ENCODE measurements at places on chromosomes 6 and 20.

DNA sequence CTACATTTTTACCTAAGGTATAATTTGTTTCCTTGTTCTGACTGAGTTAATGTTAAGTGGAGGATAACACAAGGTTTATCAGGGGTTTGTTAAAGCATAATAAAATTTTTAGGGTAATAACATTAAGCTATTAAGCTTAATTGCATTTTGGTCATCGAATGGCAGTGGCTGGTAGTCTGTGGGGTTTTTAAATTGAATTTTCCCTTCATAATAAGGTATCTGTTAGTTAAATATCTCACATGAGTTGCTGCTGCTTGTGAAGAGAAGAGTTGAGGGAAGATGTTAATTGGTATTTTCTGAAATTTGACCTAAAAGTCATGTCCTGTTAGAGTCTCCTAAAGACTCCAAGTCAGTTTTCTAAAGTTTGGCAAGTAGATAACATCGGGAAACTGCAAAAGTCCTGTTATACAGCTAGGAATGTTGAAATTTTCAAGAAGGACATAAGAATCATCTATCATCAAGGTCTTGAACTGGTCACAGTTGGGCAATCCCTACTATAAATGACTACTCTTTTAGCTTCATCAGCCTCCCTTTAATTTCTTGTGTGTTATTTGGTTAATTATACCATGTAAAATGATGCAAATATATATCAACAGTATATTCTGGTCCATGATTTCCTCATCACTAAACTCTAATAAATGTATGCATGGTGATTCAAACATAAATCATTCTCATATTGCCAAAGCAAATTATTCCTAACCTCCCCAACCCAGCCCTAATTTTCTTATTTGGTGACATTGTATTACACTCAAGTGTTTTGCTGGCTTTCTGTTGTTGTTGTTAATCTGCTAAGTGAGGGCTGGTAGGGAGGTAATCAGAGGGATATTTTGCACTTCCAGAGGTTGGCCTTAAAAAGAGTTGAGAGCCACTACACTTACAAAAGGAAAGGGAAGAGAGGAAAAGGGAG, 64.0 kb downstream of the MAP3K5 start:
- no peak for DNase-seq

DNA sequence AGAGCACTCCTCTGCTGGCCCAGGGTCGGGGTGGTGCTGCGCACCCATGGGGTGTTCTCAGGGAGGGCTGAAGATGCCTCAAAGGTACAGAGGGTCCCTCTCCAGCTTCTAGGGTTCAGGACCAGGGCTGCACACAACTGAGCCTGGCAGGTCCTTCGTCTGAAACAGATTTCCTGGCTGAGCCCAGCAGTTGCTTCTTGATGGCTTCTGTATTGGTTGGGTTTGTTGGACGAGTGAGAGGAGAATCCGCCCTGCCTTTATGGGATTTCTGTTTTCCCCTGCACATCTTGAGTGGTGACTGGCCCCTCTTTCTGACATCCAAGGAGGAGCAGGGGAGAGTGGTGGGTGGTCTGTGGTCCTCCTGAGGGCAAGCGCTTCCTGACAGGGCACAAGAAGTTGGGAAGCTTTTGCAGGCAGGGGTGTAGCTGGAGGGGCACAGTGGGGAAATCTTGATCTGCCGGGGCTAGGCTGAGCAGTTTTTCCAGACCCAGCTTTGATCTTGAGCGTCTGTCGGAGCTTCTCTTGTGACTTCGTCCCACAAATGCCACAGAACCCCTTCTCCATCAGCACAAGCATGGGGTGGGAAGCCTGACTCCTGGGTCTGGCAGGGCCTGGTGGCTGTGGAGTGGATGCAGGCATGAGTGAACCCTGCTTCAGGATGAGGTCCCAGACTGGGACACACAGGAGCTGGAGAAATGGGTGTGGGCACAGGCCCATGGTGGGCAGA, 116.5 kb downstream of the SYNDIG1 start:
- no peak for DNase-seq

GRCh38 chr20:25230166-25230831, 17.6 kb upstream of the PYGB start:
- no peak for DNase-seq

DNA sequence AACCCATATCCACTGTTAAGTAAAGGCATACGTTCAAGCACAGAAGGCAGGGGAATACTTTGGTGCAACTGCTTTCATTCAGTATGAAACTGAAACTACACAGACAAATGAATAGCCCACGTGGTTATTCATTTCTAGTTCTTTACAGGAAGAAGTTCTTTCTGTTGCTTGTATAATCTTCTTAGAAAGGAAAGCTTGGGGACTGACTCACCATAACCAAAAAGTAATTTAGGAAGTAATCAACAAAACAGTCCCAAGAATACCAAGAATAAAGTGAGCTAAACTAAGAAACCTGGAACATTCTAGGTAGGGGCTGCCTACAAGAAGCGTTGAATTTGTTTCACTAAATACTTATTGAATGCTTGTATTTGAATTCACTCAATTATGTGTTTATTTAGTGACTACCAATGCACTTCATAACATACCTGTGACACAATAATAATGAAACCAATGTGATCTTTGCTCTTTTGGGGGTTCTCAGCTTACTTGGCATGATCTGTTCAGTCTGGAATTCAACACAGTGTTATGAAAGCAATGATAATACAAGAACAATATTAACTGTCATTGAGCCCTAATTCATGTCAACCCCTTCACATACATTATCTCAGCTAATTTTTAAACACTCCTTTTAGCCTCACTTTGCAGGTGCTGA, 25.1 kb upstream of the KIAA0408 start:
- no peak for DNase-seq

DNA sequence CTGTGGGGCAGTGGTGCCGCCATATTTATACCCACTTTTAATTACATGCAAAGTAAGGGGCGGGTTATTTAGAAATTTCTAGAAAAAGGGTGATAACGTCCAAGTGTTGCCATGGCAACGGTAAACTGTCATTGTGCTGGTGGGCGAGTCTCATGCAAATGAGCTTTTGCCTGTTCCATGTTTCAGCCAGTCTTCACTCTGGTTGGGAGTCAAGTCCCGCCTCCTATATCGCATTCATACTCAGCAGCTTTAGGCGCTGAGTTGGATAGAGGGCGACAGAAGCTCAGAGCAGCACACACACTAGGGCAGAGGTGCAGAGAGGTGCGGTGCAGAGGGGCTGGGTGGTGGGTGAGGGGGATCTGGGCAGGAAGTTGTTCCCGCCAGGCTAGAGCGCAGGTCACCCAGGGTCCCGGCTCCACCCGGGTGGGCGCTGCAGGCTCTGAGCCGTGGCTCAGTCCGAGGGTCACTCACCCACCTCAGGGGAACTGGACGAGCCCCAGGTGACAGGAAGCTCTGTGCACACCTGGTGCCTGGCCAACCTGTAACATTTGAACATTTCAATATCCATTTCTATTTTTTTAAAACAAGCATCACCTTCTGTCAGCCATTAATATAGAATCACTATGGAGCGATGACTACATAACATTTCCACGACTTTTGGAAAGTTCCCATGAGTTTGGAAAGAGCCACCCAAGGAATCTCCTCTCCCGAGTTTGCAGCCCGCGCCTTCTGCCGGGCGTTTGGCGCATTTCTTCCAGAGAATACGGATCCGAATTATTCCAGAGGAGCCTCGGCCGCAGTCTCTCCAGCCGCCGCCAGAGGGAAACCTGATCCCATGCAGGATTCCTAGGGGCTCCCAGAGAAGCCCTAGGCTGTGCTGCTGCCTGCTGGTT, 89.1 kb upstream of the PHACTR3 start:
- DNase-seq: no peak

DNA sequence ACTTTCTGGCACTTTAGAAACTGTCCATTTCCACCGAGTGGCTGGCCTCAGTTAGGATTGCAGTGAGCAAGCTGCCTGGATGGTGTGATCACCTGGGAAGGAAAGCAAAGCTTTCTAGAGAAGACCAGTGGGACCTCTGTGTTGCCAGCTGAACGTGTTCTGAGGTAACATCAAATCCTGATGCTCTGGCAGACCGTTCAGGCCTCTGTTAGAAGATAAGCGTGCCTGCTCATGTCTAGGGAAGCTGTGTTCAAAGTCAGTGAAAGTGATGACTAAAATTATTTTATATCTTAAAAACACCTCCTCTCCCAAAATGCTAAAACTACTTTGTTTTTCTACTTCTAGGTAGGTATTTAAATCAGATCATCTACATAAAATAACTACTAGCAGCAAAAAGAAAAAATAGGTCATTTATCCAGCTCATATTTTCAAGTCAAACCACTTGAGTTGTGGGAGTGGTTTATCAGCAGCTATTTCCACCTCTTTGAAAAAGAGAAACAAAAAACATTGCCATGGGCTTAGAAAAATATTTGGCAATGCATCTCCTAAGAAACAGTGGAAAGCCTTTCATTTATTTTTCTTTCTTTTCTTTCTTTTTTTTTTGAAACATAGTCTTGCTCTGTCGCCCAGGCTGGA, 54.8 kb downstream of the CEP43 start:
- DNase-seq: no peak

DNA sequence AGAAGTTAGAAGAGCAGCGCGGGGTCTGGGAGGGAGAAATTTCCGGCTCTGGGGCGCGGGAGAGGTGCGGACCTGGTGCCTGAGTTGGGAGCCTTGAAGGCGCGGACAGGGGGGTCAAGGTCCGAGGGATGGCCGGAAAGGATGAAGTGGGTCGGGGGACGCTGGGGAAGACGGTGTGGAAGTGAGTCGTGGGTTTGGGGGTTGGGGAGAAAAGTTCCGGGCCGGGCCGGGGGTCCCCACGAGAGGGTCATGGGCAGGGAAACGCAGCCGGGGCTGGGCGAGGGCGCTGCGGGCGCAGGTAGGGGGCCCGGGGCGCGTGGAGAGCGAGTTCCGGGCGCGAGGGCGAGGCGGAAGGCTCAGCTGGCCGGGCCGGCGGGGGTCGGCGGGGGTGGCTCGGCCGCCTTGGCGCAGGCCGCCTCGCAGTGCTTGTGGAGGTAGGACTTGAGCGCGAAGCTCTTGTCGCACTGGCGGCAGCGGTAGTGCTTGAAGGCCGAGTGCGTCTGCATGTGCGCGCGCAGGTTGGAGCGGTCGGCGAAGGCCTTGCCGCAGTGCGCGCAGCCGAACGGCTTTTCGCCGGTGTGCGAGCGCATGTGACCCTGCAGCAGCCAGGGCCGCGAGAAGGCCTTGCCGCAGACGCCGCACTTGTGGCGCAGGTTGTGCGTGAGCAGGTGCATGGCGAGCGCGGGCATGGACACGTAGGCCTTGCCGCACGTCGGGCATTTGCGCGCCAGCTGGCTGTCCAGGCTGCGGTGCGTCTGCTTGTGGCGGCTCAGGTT, 10.5 kb upstream of the SRXN1 start:
- DNase-seq: no peak

GRCh38 chr20:2524709-2525506, 11.5 kb upstream of the TMC2 start:
- peak; percentile 61 for DNase-seq

- no peak for DNase-seq
Observed at GRCh38 chr6:132515386-132515785, 2.5 kb upstream of the STX7 start.

GRCh38 chr6:151629791-151630190, 136.0 kb downstream of the CCDC170 start:
- DNase-seq: no peak

- no peak for DNase-seq
Observed at GRCh38 chr6:124036384-124036783, 232.7 kb downstream of the NKAIN2 start.

DNA sequence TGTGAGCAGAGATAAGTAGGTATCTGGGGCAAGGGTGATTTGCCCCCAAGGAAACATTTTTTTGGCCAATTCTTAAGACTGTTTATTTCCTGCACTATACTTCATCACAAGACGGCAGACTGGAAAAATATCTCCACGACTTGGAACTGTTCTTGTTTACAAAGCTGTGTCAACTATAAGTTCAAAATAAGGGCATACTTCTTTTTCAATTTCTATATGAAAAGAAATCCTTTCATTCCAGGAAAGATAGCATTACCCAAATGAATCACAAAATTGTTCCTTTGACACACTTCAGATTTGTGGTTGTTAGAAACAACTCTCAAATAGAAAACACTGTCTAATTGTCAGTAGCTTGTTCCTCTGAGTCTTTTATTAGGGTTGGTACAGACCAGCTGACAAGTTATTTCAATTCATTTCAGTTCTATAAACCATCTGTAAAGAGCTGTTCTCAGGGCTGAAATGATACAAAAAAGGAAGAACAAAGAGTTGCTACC, 212.9 kb upstream of the PRDM1 start:
- DNase-seq: no peak

DNA sequence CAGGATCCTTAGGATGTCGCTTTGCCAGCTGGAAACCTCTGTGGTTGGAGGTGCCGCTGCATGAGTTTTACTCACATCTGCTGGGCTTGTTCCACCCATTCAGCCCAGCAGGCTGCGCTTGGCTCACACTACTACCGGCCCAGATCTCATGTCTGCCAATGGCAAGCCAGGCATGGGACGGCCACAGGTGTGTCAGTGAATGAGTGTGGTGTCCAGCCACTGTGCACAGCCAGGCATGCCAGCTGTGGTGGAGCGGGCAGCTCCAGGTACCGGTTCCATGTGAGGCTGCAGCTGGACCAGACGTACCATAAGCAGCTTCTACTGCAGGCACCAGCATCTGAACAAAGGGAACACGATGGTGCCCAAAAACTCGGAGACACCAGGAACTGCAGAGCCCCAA, 33.1 kb upstream of the ASF1A start:
- no peak for DNase-seq

DNA sequence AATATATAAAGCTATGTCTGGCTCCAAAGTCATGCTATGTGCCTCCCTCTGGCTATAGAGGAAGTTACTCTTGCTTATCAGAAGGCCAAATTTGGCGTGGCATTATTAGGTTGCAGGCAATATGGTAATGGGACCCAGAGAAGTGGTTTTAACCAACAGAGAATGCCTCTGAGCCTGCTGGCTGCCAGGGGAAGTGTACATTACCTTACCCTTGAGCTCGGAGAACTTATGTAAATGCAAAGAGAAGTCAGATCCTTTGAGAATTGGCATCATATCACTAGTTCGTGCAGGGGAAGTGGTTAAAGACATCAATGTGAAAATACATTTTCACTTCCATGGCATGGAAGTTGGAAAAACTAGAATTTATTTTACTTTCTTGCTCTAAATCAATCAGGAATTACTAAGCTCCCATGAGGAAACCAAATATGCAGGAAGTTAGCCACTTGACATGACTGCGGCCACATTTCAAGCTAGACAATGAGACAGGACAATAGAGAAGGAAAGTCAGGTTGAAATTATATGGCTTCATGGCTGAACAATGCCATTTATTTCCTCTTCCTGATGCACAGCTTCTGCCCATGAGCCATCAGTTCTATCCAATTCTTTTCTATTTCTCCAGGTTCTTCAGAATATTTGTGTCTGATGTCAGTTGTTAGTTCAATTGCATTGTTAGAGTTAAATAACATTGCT, 134.0 kb upstream of the PHACTR1 start:
- DNase-seq: no peak

Measured in CD4-positive, alpha-beta T cell (primary cell).